A673 (cell line): ENCODE measurements at places on chromosomes 1 and 21. TPM values are rescaled to one million over a fixed set of nuclear protein-coding genes. Genes with fewer than 3 reads are reported as not detected.

Gene UBAP2L
- total RNA-seq = 249 and 269 TPM in 2 replicates

GRCh38 chr1:242225767-242226573 is 227.1 kb upstream of the MAP1LC3C start:
- no peaks in the 10 kb centered on the region for H3K27me3 ChIP-seq
- no peak overlapping the region for H3K4me3 ChIP-seq
- H3K27ac ChIP-seq = no peak overlapping the region
- no peaks in the 10 kb centered on the region for H3K36me3 ChIP-seq
- DNase-seq = no peak
- peaks cover 5% of the 10 kb centered on the region for H3K4me1 ChIP-seq

GRCh38 chr1:40978886-40979240 is 633 bp upstream of the CTPS1 start:
- DNase-seq = no peak
- peaks cover 10% of the 10 kb centered on the region for H3K4me1 ChIP-seq
- H3K36me3 ChIP-seq = peaks cover 4% of the 10 kb centered on the region
- H3K4me3 ChIP-seq = peak overlapping the region; percentile 62

GRCh38 chr1:71157151-71157550 is 76.3 kb upstream of the ZRANB2 start:
- no peaks in the 10 kb centered on the region for H3K36me3 ChIP-seq
- H3K4me1 ChIP-seq = no peaks in the 10 kb centered on the region
- no peaks in the 10 kb centered on the region for H3K27me3 ChIP-seq
- no peak for DNase-seq
- no peak overlapping the region for H3K4me3 ChIP-seq

Gene RHD
- total RNA-seq = not detected in 2 replicates

DNA sequence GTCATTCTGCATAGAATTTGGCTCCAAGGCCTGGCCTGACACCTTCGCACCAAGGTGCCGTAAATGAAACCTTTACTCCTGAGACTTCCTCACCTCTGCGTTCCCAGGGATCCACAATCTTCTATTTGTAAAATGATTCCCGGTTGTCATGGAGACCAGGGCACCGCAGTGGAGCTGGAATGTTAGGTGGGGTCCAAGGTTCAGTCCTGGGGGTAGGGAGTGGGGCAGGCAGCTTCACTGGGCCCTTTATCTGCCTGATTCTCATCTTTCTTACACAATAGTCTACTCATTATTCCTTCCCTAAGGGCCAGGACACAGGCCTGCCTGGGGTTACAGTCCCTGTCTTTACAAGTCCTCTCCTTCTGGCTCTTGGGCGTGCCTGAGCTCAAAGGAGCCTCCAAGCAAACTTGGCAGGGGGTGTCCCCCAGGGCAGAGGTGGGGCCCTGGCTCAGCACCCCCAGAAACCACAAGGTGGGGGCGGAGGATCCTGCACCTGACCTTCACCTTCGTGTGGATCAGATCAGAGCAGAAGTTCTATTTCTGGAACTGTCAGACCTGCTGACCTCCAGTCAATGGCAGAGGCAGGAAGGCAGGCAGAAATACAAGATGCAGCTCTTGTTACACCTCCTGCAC is 51.1 kb downstream of the RIPK4 start:
- no peaks in the 10 kb centered on the region for H3K36me3 ChIP-seq
- DNase-seq = no peak
- H3K27me3 ChIP-seq = no peaks in the 10 kb centered on the region
- no peaks in the 10 kb centered on the region for H3K4me1 ChIP-seq
- H3K27ac ChIP-seq = no peak overlapping the region
- no peak overlapping the region for H3K4me3 ChIP-seq

DNA sequence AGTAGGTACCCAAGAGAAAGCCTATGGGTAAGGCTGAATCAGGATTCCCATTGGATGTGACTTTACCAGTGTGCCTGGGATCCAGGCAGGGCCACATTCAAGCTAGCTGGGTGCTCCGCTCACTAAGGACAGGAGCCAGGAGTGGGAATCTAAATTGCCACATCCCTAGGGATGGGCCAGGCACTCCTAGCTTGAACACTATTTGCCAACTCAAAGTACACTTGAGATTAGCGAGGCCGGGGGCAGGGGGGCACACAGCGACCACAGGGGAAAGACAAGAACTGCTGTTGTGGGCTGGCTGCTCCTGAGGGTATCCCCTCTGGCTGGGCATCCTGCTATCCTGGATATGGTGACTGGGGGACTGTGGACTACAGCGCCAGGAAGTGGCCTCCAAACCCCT is 4.3 kb downstream of the SLC45A3 start:
- no peak for DNase-seq
- no peak overlapping the region for H3K4me3 ChIP-seq
- no peaks in the 10 kb centered on the region for H3K36me3 ChIP-seq

GRCh38 chr1:9108056-9108665 is 20.7 kb downstream of the GPR157 start:
- H3K36me3 ChIP-seq = no peaks in the 10 kb centered on the region
- H3K4me3 ChIP-seq = no peak overlapping the region
- H3K27ac ChIP-seq = no peak overlapping the region

- no peaks in the 10 kb centered on the region for H3K4me1 ChIP-seq
- DNase-seq = peak; percentile 78
- H3K4me3 ChIP-seq = peak overlapping the region; percentile 46
- H3K27me3 ChIP-seq = no peaks in the 10 kb centered on the region
- no peak overlapping the region for H3K27ac ChIP-seq
These were observed 34.8 kb downstream of the KCNQ4 start for GRCh38 chr1:40818264-40818961.

GRCh38 chr1:224519874-224520273 is 85.3 kb upstream of the WDR26 start:
- no peak overlapping the region for H3K4me3 ChIP-seq
- no peaks in the 10 kb centered on the region for H3K36me3 ChIP-seq
- DNase-seq = no peak
- H3K27ac ChIP-seq = no peak overlapping the region
- H3K4me1 ChIP-seq = peaks cover 8% of the 10 kb centered on the region

- H3K4me1 ChIP-seq = peaks cover 4% of the 10 kb centered on the region
- peak overlapping the region; percentile 78 for H3K27ac ChIP-seq
- peak overlapping the region; percentile 87 for H3K4me3 ChIP-seq
- H3K36me3 ChIP-seq = peaks cover 28% of the 10 kb centered on the region
- peak; percentile 29 for DNase-seq
These were observed 457 bp downstream of the SRM start for GRCh38 chr1:11059155-11059967.

- H3K4me3 ChIP-seq = no peak overlapping the region
- no peaks in the 10 kb centered on the region for H3K27me3 ChIP-seq
- H3K4me1 ChIP-seq = no peaks in the 10 kb centered on the region
- H3K27ac ChIP-seq = no peak overlapping the region
- H3K36me3 ChIP-seq = no peaks in the 10 kb centered on the region
These were observed 22.5 kb upstream of the CAP1 start for GRCh38 chr1:40017951-40018575.

GRCh38 chr1:170619241-170620028 is 44.5 kb upstream of the PRRX1 start:
- no peak overlapping the region for H3K4me3 ChIP-seq
- no peaks in the 10 kb centered on the region for H3K27me3 ChIP-seq
- DNase-seq = peak; percentile 71
- H3K4me1 ChIP-seq = peaks cover 8% of the 10 kb centered on the region

GRCh38 chr21:40587736-40588346 is 259.1 kb downstream of the DSCAM start:
- H3K4me3 ChIP-seq = no peak overlapping the region
- H3K27ac ChIP-seq = no peak overlapping the region
- no peaks in the 10 kb centered on the region for H3K27me3 ChIP-seq
- H3K36me3 ChIP-seq = no peaks in the 10 kb centered on the region

DNA sequence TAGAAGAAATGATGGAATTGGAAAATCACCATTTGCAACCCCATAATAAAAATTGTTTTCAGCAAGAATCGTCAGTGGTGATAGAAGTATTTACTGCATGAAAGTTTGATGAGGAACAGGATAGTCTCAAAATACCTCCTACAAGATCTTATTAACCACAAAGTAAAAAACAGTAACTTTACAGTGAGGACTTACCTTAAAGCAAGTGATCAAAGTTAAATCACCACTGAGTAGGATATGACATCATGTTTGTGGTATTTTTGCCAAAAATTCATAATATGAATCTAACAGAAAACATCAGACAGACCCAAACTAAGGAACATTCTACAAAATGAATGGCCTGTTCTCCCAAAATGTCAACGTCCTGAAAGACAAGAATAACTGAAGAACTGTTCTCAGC is 19.9 kb downstream of the ALDH9A1 start:
- H3K4me3 ChIP-seq = no peak overlapping the region
- DNase-seq = no peak
- peaks cover 71% of the 10 kb centered on the region for H3K36me3 ChIP-seq
- H3K4me1 ChIP-seq = no peaks in the 10 kb centered on the region
- H3K27me3 ChIP-seq = no peaks in the 10 kb centered on the region
- H3K27ac ChIP-seq = no peak overlapping the region

DNA sequence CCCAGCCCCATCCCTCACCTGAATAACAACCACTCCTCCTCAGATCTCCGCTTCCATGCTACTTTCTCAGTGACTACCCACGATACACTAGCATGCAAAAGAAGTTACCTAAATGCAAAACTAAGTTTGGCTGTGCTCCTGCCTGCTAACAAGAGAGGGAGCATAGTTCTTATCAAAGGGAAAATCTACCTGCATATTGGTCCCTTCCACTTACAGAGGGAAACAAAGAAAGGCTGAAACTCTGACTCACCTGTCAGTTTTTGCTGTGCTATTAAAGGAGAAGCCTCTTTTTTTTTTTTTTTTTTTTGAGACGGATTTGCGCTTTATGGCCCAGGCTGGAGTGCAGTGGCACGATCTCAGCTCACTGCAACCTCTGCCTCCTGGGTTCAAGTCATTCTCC is 43.8 kb upstream of the RAVER2 start:
- H3K4me1 ChIP-seq = no peaks in the 10 kb centered on the region
- H3K27me3 ChIP-seq = no peaks in the 10 kb centered on the region
- no peak overlapping the region for H3K27ac ChIP-seq
- no peaks in the 10 kb centered on the region for H3K36me3 ChIP-seq
- no peak overlapping the region for H3K4me3 ChIP-seq
- DNase-seq = no peak

- no peak overlapping the region for H3K4me3 ChIP-seq
- no peak for DNase-seq
- no peaks in the 10 kb centered on the region for H3K27me3 ChIP-seq
These were observed 83.7 kb downstream of the TNFSF18 start for GRCh38 chr1:172966844-172967540.

DNA sequence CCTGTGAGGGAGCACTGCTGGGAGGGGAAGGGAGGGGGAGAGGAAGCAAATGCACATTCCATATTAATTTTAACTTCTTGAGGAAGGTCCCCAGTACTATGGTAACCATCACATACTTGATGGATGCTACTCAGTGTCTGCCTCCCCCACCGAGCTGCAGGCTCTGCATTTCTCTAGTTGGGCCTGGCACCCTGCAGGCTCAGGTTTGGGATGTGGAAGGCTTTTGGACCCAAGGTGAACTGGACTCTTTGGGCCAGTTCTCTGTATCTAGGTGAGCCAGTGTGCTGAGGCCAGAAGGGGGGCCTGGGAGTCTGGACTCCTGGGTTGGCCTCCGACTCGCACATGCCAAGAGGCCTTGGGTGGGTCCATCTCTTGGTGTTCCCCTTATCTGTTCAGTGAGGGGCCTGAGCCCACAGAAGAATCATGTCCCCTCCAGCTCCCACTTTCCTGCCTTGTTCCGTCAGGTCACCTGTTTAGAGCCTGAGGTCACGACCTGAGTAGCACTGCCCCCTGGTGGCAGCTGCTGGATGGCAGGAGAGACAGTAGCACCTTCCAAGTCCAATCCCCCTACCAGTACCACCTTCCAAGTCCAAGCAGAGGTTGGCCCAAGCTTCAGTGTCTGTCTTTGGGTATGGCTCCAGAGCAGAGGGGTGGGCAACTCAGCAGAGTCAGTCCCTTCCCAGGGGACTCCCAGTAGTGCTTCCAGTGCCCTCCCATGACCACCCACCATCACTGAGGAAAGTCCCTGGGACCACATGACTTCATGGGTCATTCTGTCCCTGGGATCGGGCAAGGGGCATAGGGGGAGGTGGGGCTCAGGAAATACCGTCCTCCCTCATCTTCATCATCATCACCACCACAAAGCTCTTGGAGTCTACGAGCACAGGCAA is 241.8 kb downstream of the TRABD2B start:
- H3K4me1 ChIP-seq = no peaks in the 10 kb centered on the region
- no peak overlapping the region for H3K4me3 ChIP-seq
- no peak overlapping the region for H3K27ac ChIP-seq
- DNase-seq = peak; percentile 9

Gene CCDC17
- total RNA-seq = 2.0 and 3.2 TPM in 2 replicates

- H3K4me3 ChIP-seq = no peak overlapping the region
- H3K36me3 ChIP-seq = no peaks in the 10 kb centered on the region
- no peaks in the 10 kb centered on the region for H3K27me3 ChIP-seq
- peaks cover 14% of the 10 kb centered on the region for H3K4me1 ChIP-seq
- H3K27ac ChIP-seq = no peak overlapping the region
These were observed 9.9 kb upstream of the LRRC39 start for GRCh38 chr1:100187912-100188311.

- H3K4me3 ChIP-seq = no peak overlapping the region
- no peak overlapping the region for H3K27ac ChIP-seq
- no peaks in the 10 kb centered on the region for H3K36me3 ChIP-seq
These were observed 17.6 kb downstream of the NOS1AP start for GRCh38 chr1:162087111-162087510.

DNA sequence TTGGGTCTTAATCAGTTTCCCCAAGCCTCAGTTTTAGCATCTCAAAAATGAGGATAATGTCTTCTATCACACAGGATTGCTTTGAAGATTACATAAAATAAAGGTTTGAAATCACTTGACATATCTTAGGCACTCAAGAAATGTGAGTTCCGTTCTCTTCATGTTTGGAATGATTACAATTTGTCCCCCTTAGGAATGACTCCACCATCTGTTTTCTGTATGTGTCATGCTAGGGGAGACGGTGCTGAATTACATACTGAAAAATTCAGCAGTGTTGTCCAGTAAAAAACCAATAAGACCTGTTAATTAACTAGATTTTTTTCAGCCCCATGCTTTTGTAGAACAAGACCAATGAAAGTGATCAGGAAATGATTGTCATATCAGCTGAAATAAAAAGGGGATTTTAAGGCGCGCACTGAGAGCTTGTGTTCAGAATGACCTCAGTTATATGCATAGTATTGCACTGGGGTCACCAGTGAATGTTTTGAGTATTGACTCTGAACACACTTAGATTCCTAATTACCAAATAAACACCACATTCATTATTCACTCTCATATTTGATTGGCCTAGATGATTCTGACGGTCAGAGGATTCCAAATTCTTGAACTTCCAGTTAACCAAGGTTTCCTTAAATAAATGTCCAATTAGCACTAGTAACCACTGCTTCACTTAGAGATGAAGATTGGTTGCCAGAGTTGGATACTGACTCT is 114.5 kb upstream of the KCNK2 start:
- no peak overlapping the region for H3K4me3 ChIP-seq
- no peak for DNase-seq
- H3K27me3 ChIP-seq = peaks cover 21% of the 10 kb centered on the region
- H3K27ac ChIP-seq = no peak overlapping the region

DNA sequence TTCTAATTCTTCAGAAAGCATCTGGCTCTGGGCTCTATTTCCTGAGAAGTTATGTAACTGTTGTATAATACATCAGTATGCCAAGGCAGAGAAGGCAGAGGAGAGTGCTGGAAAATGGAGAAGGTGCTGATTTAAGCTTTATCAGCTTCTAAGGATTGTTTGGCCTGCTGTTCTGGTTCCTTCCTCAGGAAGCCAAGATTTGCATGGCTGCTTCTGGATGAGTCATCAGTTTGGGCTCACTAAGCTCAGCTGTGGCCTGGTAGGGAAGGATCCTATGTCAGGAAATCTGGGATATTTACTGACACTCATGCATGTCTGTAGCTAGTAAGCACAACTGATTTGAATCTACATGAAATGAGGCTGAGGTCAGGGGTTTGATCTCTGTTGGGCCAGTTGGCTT is 73.2 kb upstream of the ADGRL4 start:
- H3K27ac ChIP-seq = peak overlapping the region; percentile 51
- peaks cover 38% of the 10 kb centered on the region for H3K4me1 ChIP-seq
- H3K27me3 ChIP-seq = no peaks in the 10 kb centered on the region
- no peak overlapping the region for H3K4me3 ChIP-seq
